ENCODE measurements at places on chromosomes 5 and 9. TPM values are rescaled to one million over a fixed set of nuclear protein-coding genes. Genes with fewer than 3 reads are reported as not detected.

STC2 gene
- 0.92 TPM for total RNA-seq

DNA sequence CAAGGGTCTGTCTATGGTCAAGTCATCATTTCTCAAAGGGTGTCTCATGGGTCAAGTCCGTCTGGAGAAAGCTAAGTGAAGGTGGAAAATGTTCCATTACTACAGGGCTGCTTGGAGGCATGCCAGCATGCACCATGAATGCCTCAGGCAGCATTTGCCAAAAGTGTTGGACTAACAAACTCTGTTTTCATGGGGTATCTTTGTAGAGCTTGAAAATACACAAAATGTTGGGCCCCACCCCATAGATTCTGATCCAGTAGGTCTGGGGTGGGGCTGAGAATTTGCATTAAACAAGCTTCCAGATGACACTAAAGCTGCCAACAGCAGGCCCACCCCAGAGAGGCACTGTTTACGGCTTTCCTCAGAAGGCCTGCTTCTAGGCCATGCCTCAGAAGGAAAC is 75.0 kb upstream of the FRRS1L start:
- peaks cover 7% of the 10 kb centered on the region for H3K4me1 ChIP-seq
- H3K27ac ChIP-seq, result peak overlapping the region; percentile 77
- DNase-seq, result peak; percentile 70
- no peaks in the 10 kb centered on the region for H3K36me3 ChIP-seq

DNA sequence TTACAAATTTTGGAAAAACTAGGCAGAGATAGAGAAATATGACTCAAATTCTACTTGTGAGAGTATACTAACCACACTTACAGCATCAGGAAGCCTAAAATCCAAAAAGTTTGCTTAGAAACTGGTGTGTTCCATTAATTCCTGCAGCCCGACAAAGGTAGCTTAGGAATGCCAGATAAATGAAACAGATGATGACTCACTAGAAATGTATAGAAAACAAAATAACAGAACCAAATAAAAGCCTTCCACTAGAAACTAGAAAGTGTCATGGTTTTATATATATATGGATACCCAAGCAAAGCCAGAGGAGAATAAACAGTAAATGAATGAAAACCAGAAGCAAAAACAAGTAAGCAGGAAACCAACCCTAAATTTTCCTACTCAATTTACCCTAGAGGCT is 272.2 kb upstream of the PRDM9 start:
- no peaks in the 10 kb centered on the region for H3K4me1 ChIP-seq
- H3K4me3 ChIP-seq, result no peak overlapping the region
- H3K27me3 ChIP-seq, result no peaks in the 10 kb centered on the region
- no peaks in the 10 kb centered on the region for H3K36me3 ChIP-seq
- DNase-seq, result no peak

STARD4 gene
- total RNA-seq, result 7.8 TPM

FAM151B gene
- total RNA-seq, result 2.5 TPM

Measured in ovary (tissue), 10 donors.